ENCODE measurements at places on chromosomes 2 and 18.

DNA sequence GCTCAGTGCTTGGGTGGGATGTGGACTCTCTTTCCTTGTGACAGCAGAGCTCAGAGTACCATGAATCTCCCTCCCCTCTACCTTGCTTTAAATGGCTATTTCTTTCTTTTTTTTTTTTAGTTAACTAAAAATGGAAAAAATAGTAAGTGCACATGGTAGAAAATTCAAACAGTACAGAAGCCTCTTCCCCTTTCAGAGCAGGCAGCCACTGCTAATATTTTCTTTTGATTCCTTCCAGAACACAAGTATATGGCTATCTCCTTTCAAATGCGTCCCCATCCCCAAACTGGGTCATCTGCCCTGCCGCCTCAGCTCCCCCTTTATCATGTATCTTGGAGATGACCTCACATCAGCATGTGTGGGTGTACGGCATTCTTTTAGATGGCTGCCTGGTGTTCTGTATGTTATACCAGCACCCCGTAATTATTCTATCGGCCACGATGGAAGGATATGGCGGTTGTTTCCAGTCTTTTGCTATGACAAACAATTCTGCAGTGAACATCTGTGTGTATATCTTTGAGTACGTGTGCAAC lies 70.5 kb upstream of the DLX2 start:
- DNase-seq, result no peak

DNA sequence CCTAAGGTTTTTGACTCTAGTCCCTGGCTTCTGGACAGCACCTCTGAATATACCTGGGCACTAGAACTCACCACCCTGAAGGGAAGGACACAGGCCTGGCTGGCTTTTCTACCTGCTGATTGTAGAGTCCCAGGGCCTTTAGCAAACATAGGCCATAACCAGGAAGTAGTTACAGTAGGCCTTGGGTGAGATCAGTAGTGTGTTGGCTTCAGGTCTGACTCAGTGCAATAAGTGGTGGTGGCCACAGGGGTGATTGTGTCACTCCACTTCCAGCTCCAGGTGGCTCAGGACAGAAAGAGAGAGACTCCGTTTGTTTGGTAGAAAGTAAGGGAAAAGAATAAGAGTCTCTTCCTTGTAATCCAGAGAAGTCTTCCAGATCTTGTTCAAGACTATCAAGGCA lies 101.7 kb upstream of the LGALSL start:
- DNase-seq, result no peak

GRCh38 chr2:132725148-132725547 lies 55.1 kb upstream of the LYPD1 start:
- no peak for DNase-seq

DNA sequence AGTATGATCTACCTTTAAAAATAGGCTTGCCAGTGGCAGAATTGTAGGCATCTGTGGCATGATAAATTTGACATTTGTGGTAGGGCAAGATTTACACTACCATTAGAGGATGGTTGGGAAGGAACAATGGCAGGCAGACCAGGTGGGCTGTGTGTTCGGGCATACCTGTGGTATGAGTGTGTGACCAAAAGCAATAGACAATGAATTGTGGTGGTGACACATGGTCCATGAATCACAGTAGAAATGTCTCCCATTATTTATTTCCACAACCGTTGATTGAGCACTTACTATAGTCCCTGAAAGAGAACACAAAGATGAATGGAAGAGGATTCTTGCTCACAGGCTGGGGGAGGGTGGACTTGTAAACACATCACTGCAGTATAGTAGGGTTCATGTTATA lies 29.9 kb upstream of the RUFY4 start:
- DNase-seq, result no peak

- no peak for DNase-seq
These were observed 199.1 kb downstream of the GLI2 start for GRCh38 chr2:120934574-120935338.

GRCh38 chr2:127080938-127081755 lies 25.8 kb downstream of the BIN1 start:
- DNase-seq, result peak; percentile 53

GRCh38 chr2:86563650-86564061 lies 413 bp upstream of the CHMP3 start:
- peak; percentile 4 for DNase-seq

GRCh38 chr18:46426679-46427047 lies 230.4 kb downstream of the LOXHD1 start:
- no peak for DNase-seq

GRCh38 chr2:220572385-220572784 lies 945.0 kb downstream of the SLC4A3 start:
- no peak for DNase-seq

DNA sequence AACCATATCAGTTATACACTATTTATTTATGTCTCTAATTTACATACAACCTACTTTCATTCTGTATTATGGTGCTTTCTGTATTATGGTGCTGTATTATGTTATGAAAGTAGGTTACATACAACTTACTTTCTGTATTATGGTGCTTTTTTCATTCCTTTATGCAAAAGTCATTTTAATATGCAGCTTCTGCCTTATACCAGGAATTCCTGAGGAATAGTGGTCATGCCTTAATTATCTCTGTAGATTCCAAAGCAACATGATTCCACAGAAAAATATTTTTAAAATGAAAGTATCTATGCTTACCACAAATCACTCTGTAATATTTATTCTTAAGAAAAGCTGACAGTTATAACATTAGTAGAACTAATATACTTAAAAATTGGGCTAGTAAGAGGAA lies 922.0 kb upstream of the NRXN1 start:
- no peak for DNase-seq

DNA sequence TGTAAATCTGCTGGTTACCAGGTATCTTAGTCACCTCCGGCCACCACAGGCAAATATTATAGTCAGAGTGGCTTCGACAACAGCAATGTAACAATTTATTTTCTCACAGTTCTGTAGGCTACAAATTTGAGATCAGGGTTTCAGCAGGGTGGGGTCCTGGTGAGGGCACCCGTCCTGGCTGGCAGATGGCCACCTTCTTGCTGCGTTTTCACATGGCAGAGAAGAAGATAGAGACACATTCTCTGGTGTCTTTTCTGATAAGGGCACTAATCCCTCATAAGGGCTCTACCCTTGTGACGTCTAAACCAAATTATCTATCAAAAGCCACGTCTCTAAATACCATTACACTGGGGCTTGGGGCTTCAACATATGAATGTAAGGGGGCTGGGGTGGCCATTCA lies 843.2 kb upstream of the FANCL start:
- DNase-seq, result no peak

DNA sequence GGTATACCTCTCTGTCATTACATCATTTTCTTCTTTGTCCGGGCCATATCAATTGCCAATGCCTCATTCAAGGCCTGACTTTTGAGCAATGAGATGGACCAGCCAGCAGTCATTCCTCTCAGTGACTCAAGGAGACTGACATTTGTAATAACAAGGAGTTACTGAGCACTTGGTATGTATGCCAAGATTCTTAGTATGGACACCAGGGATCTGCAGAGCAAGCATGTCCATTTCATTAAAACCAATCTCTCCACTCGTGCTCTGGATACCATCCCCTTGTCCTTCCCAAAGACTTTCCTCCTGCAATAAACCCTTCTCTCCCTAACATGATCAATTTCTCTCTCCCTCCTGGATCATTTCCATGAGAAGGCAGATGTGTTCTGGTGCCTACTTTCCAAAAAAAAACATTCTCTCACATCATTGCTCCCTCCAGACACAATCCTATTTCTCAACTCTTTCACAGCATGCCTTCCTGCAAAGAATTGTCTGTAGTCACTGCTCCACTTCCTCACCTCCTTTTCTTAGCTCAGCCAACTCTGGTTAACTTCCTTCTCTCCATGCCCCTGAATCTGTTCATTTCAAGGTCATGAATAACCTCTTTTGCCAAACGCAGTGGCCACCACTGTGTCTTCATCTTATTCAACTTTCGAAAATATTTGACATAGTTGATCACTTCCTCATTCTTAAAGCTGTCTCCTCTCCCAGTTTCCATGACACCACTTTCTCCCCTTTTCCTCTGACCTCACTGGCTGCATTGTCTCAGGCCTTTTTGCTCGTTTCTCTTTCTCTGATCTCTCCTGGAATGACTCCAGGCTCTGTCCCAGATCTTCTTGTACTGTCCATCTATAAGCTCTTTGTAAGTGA lies 102.8 kb upstream of the CYP1B1 start:
- peak; percentile 34 for DNase-seq

DNA sequence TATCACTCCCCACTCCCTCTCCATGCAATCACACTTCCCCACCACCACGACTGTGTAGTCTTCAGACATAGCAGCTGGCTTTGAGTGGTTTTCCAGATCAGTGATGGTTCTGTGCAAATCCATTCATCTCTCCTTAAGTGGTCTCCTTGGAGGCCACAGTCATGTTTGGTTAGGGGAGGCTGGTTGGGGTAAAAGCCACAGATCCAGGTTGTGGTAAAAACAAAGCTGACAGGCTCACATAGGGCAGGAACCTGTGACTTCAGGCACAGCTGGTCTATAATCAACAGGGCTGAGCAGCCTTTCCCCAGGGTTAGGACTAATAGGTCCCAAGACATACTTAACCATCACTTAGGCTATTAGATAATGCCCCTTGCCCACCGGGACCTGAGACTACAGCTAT lies 46.2 kb upstream of the FZD7 start:
- DNase-seq, result no peak

GRCh38 chr18:37452682-37453385 lies 112.8 kb downstream of the CELF4 start:
- DNase-seq, result no peak

DNA sequence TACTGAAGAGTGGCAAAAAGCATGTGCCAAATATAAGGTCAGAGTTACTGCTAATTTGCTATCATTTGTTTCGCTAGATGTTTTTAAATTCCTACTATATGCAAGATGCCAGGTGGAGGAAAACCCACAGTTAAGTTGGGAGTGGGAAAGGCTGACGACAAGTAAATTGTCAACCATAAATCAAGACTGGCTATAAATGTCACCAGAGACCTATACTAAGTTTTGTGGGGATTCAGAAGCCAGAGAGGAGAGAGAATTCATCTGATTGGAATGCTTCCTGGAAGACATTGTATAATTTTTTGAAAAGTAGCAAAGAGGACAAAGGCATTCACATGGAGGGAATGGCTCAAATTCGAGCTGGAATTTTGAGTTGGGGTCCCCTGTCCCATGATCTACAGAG lies 64.3 kb downstream of the CFAP221 start:
- DNase-seq, result no peak

- DNase-seq, result no peak
These were observed 22.6 kb upstream of the SCYGR2 start for GRCh38 chr2:227576110-227576509.

DNA sequence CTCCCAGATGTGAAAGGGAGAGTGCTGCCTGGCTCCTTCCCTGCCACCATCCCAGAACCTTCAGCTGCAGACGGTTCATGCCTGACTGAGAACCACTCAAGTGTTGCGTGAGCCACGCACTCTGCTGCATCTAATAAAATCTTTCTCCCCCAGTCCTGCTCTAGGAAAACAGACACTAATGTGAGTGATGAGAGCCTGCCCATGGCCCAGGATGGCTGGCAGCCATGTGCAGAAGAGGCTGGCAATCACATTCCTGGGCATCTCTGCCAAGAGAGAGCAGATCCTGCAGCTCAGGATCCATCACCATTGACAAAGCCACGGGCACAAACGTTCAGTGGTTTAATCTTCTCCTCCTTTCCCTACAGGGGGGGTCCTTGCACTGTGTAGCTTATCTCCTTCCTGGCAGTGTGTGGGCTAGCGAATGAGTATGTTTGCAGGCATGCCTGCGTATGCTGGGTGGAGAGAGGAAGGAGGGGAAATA lies 477.5 kb downstream of the SLC4A3 start:
- DNase-seq, result no peak

- peak; percentile 6 for DNase-seq
These were observed 887.9 kb downstream of the NRXN1 start for GRCh38 chr2:50143822-50144575.

DNA sequence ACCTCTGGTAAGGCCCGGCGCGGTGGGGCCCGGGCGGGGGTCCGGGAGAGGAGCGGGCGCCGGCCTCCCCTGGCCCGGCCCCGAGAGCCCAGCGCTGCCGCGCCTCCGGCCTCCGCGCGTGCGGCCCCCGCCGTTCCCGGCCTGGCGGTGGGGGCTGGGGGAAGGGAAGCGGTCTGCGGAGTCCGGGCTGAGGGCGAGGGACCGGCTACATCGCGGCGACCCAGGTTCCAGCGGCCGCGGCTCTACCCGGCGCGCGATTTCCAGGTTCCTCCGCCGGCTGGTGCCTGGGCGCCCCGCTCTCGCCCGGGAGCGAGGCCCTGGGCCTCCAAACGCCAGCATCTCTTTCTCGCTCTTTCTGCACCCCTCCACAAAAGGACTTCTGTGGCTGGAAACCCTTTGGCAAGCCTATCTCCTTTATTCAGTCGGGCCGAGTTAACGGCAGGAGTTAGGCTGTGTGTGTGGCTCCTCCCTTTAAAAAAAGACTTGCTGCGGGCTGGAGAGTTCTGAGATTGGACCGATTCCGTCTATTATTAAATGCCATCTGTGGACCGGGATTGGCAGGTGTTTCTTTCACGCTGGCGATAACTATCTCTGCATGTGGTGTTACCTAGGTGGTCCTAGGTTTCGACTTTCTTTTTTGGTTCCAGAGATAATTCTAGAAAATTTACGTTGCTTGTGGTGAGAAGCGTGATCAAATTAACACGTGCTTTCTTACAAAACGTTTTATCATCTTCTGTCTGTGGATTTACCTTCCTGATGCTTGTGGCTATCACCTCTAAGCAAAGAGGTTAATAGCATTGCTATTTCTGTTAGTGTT lies 592 bp downstream of the ME2 start:
- peak; percentile 70 for DNase-seq

DNA sequence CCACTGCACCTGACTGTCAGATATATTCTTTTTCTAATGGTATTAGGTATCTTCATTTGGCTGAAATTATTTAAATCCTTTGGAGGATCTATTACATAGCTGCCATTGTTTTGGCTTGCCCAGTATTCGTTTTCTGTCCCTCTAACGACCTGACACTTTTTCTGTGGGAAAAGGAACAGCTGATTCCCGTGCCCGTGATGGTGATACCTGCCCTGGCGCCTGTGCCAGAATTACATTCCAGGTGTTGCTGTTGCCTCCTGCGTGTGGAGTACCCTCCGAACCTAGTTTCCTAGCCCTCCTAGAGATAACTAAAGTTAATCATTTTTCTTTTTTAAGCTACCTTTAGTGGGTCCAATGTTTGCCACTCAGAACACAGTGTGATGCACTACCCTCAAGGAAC lies 14.0 kb downstream of the HOXD1 start:
- DNase-seq, result no peak

GRCh38 chr2:159902722-159903121 lies 104.7 kb upstream of the CD302 start:
- DNase-seq, result no peak

- DNase-seq, result no peak
These were observed 1.1 kb downstream of the PAX8 start for GRCh38 chr2:113277474-113278072.

DNA sequence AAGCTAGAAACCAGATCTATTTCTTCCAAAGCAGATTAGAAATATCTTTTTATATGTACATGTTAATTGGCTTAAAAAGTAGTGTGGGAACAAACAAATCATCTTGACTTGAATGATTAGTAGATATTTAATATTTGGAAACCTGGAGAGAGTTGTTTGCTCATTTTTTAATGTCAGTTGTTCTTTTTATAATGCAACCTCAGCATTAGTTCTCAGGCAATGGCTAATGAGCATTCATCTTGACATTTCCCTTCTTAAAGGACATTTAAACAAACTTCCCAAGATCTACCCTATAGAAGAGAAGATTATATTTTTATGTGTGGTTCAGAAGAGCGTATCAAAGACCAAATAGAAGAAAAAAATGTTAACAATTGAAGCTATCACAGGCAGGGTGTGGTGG lies 334.0 kb downstream of the CTNNA2 start:
- DNase-seq, result no peak

Measured in GM06990 (cell line).